CMK (cell line): ENCODE measurements at places on chromosomes 1 and 21.
A peak's percentile ranks its signal among the peaks of the same experiment; 100 is the strongest.

- DNase-seq = no peak
These were observed 56.0 kb upstream of the CD53 start for GRCh38 chr1:110816945-110817344.

GRCh38 chr1:213956295-213956770 is 31.4 kb upstream of the PROX1 start:
- DNase-seq = no peak

DNA sequence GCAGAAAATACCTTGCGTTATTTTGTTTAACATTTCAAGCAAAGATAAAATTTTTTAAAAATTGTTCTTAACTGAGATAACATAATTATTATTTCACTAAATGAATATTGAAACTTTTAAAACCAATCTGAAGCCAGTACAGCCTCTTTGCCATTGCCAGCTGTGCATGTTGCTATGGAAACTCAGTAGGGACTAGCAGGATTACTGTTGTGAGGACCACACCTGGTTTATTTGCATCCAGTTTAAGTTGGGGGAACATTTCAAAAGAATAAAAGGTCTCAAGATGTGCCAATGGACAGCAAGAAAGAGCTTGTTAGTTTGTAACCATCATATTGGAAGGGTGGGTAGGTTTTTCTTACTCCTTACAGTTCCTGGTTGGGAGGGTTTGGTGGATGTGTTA is 80.7 kb downstream of the POU2F1 start:
- no peak for DNase-seq

DNA sequence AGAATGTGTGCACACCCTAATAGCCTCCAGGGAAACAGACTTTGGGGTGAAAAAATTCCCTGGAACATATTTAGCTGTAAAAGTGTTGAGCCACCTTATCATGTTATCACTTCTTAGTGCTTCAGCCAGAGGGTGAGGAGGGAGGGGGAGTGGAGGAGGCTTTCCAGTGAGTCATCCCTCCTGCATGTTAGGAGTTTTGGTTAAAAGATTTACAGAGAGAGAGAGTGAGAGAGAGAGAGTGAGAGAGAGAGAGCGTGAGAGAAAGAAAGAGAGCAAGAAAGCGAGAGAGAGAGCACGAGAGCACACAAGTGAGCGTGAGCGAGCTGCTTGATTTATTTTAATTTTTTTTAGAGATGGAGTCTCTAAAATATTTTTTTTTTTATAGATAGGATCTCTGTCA is 13.5 kb upstream of the CACNA1E start:
- no peak for DNase-seq

DNA sequence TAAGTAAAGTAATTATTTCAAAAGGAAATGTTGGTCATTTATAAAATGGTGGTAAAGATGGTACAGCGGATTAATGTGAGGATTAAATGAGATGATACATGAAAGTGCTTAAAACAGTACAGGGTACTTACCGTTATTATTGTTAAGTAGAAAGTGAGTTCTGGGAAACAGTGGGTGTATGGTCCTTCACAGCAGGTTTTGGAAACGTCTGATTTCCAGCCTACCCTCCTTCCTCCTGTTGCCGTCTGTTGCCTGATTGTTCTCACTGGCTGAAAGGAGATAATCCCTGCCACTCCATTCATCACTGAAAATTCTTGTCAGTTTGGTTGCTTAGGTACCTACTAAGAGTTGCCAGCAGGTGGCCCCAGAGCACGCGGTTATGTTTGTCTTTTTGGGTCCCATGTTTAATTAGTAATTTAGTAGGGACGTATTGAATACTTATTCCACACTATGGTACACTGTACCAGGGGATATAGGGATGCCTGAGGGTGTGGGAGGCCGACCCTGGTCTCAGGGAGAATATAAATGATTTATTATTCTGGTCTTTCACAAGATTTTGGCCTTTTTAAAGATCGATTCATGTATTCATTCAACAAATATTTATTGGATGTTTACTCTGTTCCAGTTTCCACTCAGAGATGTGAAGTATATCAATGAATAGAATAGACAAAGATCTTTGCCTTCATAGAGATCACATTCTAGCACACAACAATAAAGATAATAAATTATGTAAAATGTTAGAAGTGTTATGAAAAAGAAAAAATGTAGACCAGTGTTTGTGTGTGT is 30.8 kb upstream of the RPTN start:
- DNase-seq = peak; percentile 27

DNA sequence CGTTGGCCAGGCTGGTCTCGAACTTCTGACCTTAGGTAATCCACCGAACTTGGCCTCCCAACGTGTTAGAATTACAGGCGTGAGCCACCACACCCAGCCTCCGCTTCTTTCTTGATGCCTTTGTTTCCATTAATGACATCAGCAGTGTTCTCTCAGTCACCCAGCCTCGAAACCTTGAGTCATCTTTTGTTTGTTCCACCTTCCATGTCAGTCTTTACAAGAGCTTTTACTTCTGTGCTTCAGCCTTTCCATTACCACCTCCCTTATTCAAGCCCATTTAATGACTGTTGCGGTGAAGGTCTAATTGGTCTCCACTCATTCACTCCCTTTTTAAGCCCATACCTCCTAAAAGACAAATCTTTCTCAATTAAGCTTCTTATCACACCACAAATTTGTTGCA is 146.6 kb upstream of the ADGRL2 start:
- DNase-seq = no peak

GRCh38 chr1:234893725-234894630 is 234.7 kb downstream of the TOMM20 start:
- no peak for DNase-seq

DNA sequence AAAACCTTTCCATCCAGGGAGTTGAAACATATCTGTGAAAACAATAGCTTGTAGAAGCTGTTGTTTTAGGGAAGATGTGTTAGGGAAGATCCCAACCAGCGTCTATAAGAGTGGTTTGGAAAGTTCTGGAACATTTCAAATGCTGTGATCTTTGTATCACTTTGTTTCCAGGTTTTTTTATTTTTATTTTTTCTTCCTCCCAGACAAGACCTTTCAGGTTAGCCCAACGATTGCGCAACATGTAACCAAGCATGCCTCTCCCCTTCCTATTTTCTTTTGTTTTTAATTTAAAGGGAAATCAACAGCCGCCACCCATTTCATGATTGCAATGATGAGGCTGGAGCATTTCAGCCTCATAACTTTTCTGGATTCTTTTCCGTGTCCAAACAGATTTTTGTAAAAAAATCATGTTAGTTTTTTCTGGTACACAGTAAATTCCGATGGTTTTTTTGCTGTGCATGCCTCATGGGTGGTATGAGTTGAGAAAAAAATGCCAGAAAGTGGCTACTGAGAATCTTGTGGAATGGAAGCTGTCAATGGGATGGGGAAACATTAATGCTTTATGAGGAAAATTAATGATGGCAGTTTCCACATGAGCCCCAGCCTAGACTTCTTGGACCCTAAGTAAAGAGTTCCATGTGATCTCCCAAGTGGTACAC is 109.3 kb downstream of the RUNX1 start:
- DNase-seq = no peak

DNA sequence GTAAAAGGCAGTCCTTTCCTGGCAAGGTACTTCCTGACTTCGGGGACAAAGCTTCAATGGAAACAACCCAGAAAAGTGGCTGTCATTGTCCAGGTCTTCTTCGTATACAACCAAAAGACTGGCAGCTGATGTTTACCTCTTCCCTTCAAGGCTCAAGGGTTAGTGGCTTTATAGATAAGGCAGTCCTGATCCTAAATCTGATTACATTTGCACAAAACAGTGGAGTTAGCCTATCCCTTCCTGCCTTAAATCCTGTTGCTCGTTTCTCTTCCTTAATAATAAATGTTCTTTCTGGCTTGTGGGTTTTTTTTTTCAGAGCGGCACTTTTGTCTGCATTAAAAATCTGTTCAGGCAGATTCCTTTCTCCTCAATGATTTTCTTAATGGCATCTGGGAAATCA is 169.3 kb upstream of the KCTD3 start:
- DNase-seq = no peak

DNA sequence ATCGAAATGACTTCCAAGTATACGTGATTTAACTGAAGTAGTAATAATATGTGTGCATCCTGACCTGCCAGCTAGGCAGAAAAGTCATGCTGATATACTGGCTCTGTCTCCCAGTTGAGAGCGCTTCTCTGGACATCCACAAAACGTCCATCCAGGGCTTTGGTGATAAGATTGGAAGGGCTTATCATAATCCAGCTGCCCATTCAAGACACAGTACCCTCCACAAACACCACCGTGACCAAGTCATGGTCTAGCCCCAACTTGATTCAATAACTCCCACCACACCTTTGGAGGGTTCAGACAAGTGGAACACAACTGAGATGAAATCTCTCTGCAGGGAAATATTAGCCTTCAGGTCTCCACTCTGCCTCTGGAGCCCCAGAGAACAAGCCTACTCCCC is 76.2 kb downstream of the CD46 start:
- no peak for DNase-seq

- no peak for DNase-seq
These were observed 22.4 kb upstream of the NTPCR start for GRCh38 chr1:232927830-232928505.

- DNase-seq = no peak
These were observed 79.7 kb downstream of the KIF26B start for GRCh38 chr1:245234217-245235081.

- DNase-seq = no peak
These were observed 36.6 kb downstream of the TMEM50B start for GRCh38 chr21:33443194-33443593.

DNA sequence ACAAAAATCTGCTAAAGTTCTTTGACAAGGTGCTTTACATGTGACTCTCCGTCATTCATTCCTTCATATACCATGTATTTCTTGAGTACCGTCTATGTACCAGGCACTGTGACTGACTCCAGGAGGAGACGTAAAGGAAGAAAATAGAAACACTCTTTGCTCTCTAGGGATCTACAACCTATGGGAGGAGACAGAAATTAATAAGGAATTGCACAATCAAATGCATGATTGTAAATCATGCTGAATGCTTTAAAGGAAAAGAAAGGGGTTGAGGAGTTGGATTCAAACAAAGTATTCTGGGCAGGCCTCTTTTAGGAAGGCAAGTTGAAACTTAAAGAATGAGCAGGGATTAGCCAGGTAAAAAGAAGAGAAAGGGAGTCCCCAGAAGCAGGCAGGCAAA is 239.1 kb upstream of the FGGY start:
- DNase-seq = no peak

DNA sequence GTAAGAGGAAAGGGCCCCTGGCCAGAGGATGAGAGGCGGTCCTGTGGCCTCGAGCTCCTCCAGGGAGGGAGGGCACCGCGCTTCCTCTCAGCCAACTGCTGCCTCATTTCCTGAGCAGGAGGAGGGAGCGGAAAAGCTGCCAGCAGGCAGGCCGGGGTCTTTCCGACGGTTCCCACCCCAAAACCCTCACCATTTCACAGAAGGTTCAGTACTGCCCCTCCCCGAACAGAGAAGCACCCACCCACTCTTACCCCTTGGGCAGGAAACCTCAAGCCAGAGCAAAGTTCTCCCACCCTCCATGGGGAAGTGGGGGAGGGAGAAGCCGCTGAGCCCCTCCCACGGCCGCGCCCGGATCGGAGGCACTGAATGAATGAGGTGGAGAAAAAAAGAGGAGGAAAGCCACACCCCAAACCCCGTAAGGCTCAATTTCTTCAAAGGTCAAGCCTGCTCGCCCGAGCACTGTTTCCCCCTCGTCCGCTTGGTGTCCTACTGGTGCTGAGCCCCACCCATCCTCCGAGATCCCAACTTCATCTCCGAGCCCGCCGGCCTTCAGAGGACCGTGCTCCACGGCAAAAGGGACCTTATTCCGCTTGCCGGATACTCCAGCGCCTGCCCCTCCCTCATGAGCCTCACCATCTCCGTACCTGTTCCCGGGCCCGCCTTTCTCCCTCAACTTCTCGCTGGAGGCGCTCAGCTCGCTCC is 9.4 kb downstream of the TPM3 start:
- peak; percentile 92 for DNase-seq

DNA sequence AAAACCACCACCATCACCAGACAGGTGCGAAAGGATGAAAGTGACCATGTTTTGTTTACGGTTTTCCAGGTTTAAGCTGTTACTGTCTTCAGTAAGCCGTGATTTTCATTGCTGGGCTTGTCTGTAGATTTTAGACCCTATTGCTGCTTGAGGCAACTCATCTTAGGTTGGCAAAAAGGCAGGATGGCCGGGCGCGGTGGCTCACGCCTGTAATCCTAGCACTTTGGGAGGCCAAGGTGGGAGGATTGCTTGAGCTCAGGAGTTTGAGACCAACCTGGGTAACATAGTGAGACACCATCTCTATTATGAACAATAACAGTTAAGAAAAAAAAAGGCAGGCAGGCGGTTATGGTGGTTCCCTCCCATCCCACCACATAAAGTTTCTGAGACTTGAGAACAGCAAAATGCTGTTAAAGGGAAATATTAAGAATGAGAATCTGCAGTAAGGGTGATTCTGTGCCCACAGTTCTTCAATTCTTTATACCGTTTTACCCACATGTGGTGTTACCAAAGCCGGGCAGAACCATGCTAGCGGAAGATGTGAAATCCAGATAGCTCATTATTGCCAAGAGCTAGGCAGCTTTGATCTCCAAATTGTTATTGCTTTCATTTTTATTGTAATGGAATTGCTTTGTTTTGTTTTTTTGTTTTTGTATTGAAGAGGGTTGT is 34.5 kb upstream of the TDRD10 start:
- DNase-seq = no peak

GRCh38 chr1:101420406-101420805 is 183.6 kb downstream of the S1PR1 start:
- DNase-seq = no peak
